CD4-positive, alpha-beta T cell treated with Interleukin-15 for 1 hour (primary cell): ENCODE measurements at places on chromosomes 4 and X.

- peak; percentile 14 for DNase-seq
These were observed 50.1 kb upstream of the ADRA2C start for GRCh38 chr4:3715855-3716630.

DNA sequence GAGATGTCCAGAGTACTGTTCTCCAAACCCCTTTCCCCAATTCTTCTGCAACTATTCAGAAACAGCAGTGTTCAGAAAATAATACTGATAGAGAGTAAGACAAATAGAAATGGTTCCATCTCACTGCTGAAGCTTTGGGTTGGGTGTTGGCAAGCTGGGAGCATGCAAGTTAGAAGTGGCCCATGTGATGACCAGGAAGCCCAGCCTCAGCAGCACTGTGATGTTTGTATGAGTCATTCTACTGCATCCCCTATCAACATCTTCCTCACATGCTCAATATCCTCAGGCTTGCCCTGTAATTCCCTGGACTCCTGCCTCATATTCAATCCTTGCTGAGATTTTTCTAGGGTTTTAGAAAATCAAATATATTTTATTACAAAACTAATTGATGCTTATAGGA is 96.5 kb downstream of the CHRDL1 start:
- no peak for DNase-seq

GRCh38 chr4:145736241-145736831 is 56.4 kb downstream of the C4orf51 start:
- DNase-seq, result no peak

GRCh38 chr4:10091531-10092181 is 24.9 kb downstream of the WDR1 start:
- DNase-seq, result no peak

- no peak for DNase-seq
These were observed 100.9 kb upstream of the NKX1-1 start for GRCh38 chr4:1506956-1507721.

DNA sequence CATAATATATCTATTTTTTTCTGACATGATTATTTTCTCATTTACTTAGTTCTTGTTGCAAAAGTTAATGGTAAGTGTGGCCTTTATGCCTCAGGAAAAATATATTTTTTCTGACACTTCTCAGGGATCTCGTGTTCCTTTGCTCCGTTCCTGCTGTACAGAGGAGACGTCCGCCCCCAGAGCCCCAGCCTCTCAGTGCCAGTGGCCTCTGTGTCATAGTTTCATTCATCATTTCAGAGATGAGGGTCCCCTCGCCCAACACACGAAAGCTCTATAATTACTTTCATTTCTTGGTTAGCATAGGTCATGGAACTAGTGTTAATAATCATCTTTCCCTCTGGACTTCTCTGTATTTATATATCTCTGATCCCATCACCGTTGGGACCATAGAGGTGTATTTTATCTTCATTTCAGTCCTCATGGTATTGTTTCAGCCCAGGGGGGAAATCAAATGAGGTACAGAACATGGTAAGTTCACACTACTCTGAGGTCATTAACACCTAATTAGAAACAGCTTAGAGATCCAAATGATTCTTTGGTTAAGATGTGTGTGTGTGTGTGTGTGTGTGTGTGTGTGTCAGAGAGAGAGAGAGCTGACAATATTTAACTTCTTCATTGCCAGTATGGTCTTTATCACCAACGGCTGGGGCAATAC is 631.1 kb upstream of the TENM3 start:
- DNase-seq, result no peak

GRCh38 chrX:41313419-41313818 is 20.5 kb upstream of the DDX3X start:
- no peak for DNase-seq

- DNase-seq, result no peak
These were observed 134.5 kb upstream of the NKX1-1 start for GRCh38 chr4:1540601-1541375.

GRCh38 chrX:93332329-93332728 is 341.0 kb downstream of the NAP1L3 start:
- DNase-seq, result no peak
